ENCODE measurements at places on chromosomes 6 and 20.

- no peak overlapping the region for H3K27ac ChIP-seq
- H3K4me3 ChIP-seq: no peak overlapping the region
- H3K36me3 ChIP-seq: peaks cover 32% of the 10 kb centered on the region
- no peaks in the 10 kb centered on the region for H3K27me3 ChIP-seq
- H3K4me1 ChIP-seq: no peaks in the 10 kb centered on the region
- no peak for DNase-seq
Observed at GRCh38 chr6:83962582-83962981, 71.0 kb upstream of the MRAP2 start.

DNA sequence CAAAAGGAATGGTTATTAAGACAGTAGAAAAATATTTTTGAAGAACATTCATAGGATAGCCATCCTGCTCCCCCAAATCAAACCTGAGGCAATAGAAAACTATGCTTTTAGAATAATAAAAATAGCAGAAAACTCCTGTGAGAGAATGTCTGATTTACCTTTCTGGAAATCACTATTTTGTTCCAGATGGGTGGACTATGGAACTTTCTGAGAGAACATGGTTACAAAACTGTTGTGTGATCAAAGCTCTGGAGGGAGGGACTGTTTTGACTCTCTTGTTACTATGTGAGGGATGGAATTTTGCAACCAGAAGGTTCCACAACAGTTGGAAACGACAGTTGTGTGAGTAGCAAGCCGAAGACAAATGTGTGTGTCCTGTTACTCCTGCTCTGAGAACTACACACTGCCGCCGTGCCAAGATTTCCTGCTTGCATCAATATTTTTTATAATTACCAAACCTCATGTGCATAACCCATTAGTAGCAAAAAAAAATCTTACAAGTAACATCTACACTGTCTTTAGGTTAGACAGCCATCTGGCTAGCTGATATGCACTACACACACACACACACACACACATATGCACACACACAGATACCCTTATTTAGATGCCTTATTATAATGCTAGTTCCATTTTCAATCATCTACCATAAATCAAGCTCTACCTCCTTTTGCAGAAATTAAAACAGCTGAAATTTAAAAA is 11.0 kb upstream of the HIVEP1 start:
- no peaks in the 10 kb centered on the region for H3K36me3 ChIP-seq
- no peak overlapping the region for H3K27ac ChIP-seq

GRCh38 chr6:12051861-12052368 is 39.8 kb downstream of the HIVEP1 start:
- H3K27ac ChIP-seq: no peak overlapping the region
- H3K36me3 ChIP-seq: no peaks in the 10 kb centered on the region
- H3K27me3 ChIP-seq: no peaks in the 10 kb centered on the region
- H3K4me1 ChIP-seq: no peaks in the 10 kb centered on the region
- no peak for DNase-seq

DNA sequence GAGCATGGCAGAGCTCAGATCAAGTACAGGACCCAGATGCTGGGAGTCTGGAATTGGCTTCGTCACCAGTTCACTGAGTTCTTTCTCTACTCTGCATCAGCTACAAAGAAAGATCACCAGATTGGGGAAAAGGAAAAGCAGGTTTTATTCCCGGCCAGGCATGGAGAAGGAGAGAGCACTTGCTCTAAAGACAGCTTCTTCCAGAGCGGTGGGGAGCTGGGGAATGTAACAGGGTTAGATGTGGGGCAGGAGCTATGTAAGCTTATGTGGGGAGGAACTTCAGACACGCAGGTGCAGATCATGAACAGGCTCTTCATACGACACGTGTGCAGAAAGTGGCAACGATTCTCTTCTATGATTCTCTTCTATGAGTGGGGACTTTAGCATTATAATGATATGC is 4.9 kb upstream of the ACSS1 start:
- H3K36me3 ChIP-seq: no peaks in the 10 kb centered on the region
- no peak overlapping the region for H3K4me3 ChIP-seq
- no peak for DNase-seq
- H3K4me1 ChIP-seq: peaks cover 3% of the 10 kb centered on the region

DNA sequence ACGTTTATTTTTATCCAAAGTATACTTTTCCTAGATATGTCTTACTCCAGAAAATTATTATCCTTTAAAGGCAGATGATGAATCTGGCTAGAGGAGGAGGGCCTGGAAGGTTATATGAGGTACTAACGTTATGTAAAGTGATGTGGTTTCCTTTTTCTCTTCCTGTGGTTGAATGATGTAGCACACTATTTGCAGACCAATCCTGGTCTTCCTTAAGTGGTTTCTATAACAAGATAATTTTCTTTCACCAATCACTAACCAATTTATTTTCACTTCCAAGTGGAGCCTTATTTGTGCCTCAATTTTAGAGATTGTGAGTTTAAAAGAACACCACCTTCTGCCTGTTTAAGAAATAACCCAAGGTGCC is 154.6 kb upstream of the SOX4 start:
- no peaks in the 10 kb centered on the region for H3K27me3 ChIP-seq
- H3K4me3 ChIP-seq: no peak overlapping the region
- DNase-seq: no peak
- H3K36me3 ChIP-seq: no peaks in the 10 kb centered on the region
- H3K27ac ChIP-seq: no peak overlapping the region

Data from ascending aorta (tissue), 2 donors.